ENCODE measurements at places on chromosomes 2 and 18.

- DNase-seq, result peak; percentile 45
These were observed 16.2 kb downstream of the INPP4A start for GRCh38 chr2:98460573-98461497.

GRCh38 chr2:86477349-86477748 is 36.2 kb downstream of the KDM3A start:
- DNase-seq, result no peak

DNA sequence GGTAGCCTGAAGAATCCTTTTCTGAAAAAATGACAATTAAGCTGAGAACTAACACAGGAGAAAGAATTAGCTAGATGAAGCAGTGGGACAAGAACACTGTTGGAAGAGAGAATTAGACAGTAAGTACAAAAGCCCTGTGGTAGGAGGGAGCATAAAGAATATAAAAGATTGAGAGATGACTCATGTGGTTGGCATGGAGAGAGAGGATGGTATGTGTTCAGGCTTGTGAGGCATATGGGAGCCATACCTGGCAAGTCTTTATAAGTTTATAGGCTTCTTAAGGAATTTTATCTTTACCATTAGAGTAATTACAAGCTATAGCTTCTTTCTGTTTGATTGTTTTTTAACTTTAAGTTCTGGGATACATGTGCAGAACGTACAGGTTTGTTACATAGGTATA is 325.0 kb downstream of the ARL6IP6 start:
- no peak for DNase-seq

DNA sequence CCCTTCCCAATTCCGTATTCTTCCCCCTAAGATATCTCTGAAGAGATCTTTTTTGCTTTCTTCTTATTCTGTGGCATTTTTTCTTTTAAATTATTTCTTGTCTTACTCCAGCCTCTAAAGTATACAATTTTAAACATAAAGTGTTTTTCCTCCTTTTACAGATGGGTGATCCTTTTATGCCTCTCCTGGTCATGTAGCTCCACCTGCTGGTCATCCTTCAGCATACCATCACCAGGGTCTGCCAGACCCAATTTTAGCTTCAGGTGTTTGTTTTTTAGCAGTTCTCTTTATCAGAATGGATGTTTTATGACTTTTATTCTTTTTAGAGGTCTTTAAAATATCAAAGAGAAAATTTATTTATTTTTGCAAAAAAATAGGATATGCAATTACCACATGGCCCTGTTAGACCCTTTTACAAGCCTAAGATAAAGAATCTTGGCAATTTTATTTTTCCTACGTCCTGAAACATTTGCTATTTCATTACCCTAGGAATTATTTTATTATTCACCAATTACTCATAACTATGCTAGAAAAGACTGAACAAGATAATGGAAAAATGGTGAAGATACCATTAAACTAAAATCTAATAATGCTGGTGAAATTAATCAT is 55.5 kb downstream of the PIGN start:
- DNase-seq, result peak; percentile 9

DNA sequence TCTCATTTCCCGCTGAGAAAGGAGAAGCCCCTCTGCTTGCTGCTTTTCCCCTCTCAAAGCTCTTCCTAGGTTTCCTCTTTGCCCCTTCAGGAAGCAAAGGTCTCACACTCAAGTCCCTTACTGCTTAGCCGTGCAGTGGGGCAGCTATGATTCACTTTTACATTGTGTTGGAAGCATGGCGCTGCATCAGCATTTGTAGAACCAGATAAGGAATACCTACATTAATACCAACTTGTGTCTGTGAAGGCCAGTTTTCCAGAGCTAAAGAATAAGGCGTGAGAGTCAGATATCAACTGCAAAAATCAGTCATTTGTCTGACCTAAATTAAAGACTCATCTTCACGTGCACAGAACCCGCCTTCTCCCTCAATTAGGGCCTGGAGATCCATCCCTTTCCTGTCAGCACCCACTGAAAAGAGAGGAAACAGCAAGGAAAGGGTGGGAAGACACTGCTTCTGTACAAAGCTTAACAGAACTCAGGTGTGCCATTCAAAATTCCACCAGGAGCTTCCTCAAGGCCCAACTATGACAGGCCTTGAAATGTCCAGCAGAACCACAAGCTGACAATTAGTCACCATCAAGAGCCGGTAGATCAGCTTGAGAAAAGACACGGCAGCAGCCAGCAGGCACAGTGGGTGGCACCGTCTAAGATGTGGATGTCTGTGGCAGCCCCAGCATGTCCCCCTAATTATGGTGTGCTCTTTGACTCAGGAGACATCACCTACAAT is 16.1 kb upstream of the XDH start:
- no peak for DNase-seq

DNA sequence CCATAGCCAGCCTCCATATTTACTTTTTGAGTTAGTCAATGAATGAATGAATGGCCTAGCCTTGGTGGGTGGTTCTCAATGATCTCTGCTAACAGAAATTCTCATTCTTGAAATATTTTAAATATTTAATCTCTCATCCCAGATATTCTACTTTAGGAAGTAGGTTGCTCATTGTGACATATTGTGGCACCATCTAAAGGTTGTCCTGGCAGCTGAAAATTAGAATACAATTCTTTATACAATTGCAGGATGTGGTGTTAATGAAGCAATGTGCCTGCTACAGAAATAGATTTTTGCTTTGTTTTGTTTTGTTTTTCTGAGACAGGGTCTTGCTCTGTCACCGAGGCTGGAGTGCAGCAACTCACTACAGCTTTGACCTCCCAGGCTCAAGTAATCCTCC is 35.8 kb downstream of the SCG2 start:
- DNase-seq, result no peak

GRCh38 chr2:86704459-86704971 is 15.6 kb upstream of the RMND5A start:
- no peak for DNase-seq

- DNase-seq, result no peak
These were observed 458.3 kb upstream of the CELF4 start for GRCh38 chr18:38023871-38024270.

DNA sequence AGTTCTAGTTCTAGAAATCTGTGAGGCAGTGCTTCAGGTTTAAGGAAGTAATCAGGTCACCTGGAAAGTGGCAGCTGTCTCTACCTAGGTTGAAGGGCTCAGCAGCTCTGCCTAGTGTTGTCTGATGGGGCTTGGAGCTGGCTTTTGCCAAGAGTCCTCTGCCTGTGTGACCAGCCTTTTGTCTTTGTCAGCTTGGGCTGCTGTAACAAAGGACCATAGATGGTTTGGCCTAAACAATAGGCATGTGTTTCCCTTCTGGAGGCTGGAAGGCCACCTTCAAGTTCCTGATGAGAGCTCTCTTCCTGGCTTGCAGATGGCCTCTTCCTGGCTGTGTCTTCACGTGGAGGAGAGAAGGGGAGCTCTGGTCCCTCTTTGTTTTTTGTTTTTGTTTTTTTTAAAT is 13.3 kb downstream of the UBE2F start:
- no peak for DNase-seq

- DNase-seq, result no peak
These were observed 65.6 kb downstream of the CYB5A start for GRCh38 chr18:74226156-74226555.

GRCh38 chr18:37450434-37451132 is 115.0 kb downstream of the CELF4 start:
- no peak for DNase-seq

DNA sequence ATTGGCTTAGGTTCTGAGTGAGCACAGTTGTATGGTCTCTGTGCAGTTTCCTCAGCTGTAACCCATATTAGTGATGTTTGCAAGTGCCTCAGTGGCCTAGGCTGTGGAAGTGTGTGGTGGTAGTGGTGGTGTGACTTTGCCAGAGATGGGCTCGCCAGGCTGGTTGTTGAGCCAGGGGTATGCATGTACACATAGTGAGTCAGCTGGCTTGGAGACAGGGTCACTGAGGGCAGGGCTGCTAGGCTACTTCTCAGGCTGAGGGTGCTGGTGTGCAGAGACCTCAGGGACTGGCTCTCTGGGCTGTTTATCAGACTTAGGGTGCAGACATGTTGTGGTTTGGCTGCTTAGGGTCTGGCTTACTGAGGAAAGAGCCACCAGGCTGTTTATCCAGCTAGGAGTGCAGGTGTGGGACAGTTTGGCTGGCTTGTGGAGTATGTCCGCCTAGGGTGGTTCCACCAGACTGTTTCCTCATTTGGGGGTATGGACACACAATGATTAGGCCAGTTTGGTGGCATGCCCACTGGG is 15.0 kb downstream of the APLF start:
- no peak for DNase-seq

DNA sequence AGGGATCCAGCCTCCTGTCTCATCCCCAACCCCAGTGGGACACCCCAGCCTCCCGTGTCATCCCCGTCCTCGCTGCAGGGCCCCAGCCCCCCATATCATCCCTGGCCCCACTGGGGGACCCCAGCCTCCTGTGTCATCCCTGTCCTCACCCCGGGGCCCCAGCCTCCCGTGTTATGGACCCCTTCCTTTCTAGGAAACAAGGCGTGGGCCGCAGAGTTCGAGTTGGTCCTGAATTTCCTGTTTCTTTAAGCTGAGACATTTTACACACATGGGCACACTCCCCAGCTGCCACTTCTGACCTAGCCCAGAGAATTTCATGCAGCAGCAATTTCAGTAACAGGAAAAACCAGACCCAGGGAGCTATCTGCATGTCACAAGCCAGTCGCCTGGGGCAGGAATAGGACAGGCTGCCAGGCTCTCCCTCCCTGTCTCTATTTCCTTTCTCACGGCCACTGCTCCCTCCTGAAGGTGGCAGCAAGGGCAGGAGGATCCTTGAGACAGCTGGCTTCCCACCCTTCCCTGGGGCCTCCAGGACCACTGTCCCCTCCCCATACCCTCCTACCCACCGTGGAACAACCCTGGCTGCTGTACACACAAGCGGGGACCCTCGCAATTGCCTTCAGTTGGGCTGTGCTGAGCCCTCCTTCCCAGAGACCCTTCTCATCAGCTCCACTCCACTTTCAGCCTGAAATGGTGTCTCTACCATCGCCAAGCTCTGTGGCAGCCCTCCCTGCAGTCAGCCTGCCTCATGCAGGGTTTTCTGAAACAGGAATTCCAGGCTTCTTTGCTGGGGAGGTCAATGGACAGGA is 141.9 kb upstream of the ID2 start:
- DNase-seq, result no peak

GRCh38 chr2:69608109-69608508 is 35.4 kb downstream of the AAK1 start:
- DNase-seq, result no peak

DNA sequence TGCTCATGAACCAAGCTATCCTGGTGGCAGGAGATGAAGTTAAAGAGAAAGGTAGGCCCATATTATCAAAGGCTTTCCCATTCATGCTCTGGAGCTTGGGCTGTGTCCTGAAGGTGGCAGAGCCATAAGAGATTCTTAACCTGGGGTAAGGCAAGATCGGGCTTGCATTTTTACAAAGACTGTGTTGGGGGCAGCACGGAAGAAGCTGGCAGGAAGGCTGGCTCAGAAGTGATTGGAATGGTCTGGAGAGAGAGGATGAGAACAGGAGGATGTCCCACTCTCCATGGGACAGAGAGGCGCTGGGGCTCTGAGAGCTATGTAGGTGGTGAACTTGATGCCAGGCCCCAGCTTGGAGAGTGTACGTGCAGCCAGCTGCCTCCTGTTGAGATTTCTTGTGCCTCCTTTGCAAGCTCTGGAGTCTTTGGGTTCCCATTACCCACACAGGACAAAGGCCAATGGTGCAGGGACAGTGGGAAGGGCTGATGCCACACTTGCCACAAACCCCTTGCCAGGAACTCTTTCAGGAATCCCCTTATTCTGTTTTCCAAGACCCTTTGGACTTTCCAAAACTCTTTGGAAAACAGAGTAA is 40.6 kb upstream of the FZD5 start:
- no peak for DNase-seq

DNA sequence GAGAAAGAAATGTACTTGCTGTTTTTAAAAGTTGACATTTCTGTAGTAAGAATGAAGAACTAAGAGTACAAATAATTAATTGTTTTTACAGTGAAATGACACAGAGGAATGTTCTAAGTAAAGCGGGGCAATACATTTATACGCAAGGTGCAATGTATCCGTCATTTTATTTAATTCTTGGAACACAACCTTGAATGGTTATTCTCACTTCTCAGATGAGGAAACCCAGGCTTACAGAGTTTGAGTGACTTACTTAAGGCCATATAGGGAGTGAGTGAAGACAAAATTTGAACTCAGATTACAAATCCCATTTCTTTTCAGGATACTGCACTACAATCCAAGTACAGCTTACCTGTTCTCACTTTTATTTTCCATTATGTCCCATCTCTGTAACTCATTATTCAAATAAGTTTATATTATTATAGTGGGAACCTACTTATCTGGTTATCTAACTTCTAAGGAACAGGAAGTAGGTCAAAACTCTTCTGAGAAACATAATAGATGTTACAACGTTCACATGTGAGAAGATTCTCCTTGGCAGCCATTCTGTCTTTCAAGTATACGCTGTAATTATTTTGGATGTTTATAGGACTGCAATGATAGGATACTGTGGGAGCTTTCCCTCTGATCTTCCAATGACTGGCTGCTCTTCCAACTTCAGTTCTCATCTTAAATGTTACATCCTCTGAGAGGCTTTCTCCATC is 12.3 kb upstream of the STK17B start:
- no peak for DNase-seq

DNA sequence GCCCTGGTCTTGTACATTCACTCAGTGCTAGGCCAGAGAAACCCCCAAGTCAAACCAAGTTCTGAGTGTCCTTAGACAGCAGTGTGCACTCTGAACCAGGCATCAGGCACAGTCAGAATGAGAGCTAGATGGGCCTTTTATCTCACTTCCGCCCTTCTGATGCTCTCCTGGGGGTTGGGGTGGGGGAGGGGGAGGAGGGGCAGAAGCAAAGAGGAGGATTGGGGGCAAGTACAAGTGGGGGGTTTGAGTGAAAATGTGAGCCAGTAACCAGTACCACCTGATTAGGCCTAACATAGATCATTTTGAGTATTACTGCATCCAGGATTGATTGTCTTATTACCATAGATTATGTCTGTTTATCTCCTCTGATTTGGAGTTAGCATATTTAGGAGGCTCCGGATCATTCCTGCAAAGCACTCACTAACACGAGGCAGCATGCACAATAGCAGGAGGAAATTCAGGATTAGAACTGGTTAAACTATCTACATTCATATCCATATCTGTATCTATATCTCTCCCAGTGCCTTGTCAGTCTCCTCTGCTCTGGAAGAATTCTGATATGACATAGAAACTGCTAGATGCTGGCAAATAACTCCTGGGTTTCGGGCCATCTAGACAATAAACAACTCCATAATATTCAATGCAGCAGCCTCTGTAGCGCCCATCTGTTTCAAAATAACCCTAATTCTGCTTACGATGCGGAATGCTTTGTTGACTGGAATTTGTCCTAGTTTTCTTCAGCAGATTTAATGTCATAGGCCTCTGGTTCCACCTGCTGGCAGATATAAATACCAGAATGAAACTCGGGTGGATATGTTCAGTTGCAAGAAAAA is 149.1 kb downstream of the RHBDD1 start:
- no peak for DNase-seq
